ENCODE measurements at places on chromosomes 1 and 21.
A peak's percentile ranks its signal among the peaks of the same experiment; 100 is the strongest.

DNA sequence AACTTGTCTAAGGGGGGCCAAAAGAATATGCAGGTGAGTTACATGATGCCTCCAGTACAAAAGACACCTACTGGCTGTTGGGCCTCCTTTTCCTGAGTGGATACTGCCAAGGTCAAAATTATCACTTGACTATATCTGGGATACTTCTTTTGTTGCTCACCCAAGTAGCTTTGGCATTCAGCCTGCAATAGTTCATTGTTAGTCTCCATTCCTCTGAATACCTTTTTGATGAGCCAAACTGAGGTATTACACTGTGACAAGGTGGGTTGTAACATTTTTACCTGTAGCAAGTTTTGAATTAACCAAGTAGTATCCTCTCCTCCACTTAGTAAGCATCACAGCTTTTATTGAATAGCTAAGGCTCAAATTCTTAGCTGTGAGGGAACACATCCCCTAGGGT lies 408.0 kb downstream of the LRRIQ3 start:
- no peak for DNase-seq

GRCh38 chr1:24934310-24935195 lies 4.5 kb upstream of the RUNX3 start:
- no peak for DNase-seq

GRCh38 chr1:222129041-222129440 lies 387.2 kb upstream of the DUSP10 start:
- DNase-seq, result no peak

- DNase-seq, result no peak
Measured at GRCh38 chr1:158037866-158038359, 44.5 kb downstream of the KIRREL1 start.

DNA sequence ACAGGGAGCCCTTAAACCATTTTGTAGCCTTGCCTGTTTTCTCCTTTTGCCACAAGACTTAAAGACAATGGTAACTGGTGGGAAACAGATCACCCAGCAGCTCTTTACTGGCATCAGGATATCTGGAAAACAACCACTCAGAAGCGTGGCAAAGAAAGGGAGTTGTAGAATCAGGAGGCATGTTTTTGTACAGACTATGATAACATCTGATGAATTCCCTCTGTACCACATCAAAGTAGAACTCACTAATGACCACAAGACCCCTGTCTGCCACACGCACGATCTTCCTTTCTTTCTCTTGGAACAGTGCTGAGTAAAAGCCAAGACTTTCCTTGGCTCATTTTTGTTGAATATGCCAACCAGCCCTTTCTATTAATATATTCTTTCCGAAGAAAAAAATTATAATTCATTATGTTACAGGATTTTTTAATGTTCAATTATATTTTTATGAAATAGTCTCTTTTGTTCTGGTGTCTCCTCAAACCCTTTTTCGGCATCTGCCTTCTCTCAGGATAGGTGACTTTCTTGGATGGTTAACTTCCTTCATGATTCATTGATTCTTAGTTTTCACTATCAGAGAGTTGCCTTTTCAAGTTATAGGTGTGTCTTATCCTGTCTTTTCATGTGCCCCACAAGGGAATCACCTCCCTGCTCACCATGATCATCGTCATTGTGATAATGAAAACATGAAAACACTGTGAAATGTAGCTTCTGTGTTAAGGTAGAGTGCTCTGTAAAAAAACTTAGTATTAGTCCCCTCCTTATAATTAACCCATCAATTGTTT lies 7.9 kb upstream of the PHGDH start:
- no peak for DNase-seq

- no peak for DNase-seq
Measured at GRCh38 chr1:3249631-3250501, 180.9 kb downstream of the PRDM16 start.

GRCh38 chr1:23634840-23635651 lies 56.6 kb upstream of the RPL11 start:
- DNase-seq, result peak; percentile 18

GRCh38 chr1:26278303-26278702 lies 1.6 kb upstream of the SH3BGRL3 start:
- no peak for DNase-seq

GRCh38 chr1:239884796-239885195 lies 206.9 kb upstream of the FMN2 start:
- DNase-seq, result no peak

GRCh38 chr21:16578912-16579311 lies 849.1 kb downstream of the USP25 start:
- no peak for DNase-seq

- no peak for DNase-seq
Measured at GRCh38 chr1:11350265-11350664, 77.3 kb downstream of the UBIAD1 start.

- DNase-seq, result no peak
Measured at GRCh38 chr1:242056988-242057744, 58.3 kb upstream of the MAP1LC3C start.

GRCh38 chr1:246587032-246587431 lies 20.8 kb downstream of the CNST start:
- no peak for DNase-seq

DNA sequence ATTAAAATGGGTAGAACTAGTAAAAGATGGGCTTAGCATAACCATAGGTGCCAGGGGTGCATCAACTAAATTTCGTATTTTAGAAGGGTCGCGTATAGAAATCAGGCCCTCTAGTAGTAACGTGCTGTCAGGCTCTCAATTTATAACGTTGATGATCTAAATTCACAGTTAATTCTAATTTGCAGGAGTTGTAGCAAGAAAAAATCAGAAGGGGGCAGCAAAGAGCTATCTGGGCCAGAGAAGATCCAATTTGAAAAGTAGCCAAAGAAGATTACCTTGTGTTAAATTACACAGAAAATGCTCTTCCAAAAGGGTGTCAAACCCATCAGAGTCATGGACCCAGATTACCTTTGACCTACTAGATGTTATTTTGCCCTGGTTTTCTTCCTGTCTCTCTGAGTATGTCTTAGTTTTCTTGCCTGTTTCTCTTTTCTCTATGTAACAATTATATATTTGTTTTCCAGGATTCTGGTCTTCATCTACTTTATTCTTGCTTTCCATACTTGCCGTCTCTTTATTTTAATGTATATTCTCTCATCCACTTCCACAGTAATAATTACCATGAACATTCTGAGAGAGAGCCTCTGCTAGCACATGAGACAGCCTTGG lies 1030.9 kb downstream of the AMY1C start:
- DNase-seq, result no peak

GRCh38 chr1:1116701-1117468 lies 996 bp upstream of the C1orf159 start:
- no peak for DNase-seq

All from kidney epithelial cell (primary cell).